ENCODE measurements at places on chromosomes 1 and 21.

DNA sequence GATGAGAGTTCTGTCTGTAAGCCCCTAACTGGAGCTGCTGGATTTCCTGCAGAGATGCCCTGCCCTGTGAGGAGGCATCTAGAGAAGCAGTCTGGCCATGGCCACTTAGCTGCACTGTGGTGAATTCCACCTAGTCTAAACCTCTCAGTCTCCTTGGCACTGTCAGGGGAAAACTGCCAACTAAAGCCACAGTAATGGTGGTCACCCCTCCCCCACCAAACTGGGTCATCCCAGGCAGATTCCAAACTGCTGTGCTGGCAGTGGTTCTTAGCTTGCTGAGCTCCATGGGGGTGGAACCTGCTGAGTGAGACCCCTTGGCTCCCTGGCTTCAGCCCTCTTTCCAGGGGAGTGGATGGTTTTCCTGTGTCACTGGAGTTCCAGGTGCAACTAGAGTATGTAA is 740.6 kb downstream of the RWDD3 start:
- no peak for ATAC-seq

DNA sequence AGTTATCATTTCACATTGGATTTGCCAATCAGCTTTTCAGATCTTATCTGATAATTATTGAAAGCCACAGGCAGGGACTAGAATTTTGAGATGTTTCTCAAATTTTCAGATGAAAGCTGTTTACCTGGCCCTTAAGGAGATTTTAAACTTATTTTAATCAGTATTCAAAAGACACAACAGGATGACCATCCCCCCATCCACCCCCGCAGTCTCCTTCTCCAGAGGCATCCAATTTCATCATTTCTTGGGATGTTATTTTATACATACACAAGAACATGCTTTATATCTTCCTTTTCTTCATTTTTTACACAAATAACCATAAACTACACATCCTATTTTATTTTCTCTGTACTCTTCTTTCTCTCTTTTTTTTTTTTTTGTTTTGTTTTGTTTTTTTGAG is 470.9 kb downstream of the SMYD3 start:
- ATAC-seq: no peak

- no peak for ATAC-seq
Measured at GRCh38 chr1:121471523-121471922, 286.7 kb downstream of the SRGAP2C start.

- no peak for ATAC-seq
Measured at GRCh38 chr1:36740446-36740845, 257.7 kb upstream of the CSF3R start.

DNA sequence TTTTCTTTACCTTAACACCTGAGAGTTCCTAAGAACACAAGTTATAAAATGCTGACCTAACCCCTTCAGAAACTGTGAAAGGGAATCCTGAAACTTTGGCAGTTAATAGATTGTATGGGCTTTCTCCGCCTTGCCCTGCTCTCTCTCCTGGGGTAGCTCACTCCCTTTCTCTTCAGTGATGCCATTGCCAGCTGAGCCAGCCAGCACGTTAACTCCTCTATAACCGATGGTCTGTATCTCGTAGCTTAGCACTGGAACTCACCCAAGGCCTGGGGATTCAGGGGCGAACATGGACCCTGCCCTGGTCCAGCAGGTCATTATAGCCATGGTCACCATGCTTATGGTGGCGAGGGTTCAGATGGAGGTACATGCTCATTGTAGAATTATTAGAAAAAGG is 40.7 kb downstream of the TRAPPC10 start:
- ATAC-seq: no peak

- no peak for ATAC-seq
Measured at GRCh38 chr1:25651036-25651640, 34.5 kb downstream of the MAN1C1 start.

- no peak for ATAC-seq
Measured at GRCh38 chr1:214331180-214331579, 50.2 kb downstream of the SMYD2 start.

DNA sequence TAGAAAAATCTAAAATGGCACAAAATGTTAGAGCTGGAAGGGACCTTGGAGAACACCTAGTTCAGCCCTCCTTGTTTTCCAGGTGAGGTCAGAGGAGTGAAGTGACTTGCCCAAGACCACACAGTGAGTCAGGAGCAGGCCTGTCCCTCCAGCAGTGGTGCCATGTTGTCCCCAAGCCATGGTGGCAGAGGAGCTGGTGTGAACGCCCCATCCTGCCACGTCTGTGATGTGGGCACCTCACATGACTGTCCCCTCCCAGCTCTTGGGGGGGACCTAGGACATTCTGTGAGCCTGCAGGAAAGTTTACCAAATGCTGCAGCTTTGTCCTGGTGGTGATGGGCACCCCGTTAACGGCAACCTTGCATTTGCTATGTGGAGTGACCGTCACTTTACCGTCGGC is 66.2 kb downstream of the SCCPDH start:
- ATAC-seq: no peak

GRCh38 chr21:43792406-43792805 is 3.0 kb downstream of the RRP1 start:
- ATAC-seq: no peak

GRCh38 chr1:183892351-183892793 is 87.5 kb downstream of the RGL1 start:
- no peak for ATAC-seq

DNA sequence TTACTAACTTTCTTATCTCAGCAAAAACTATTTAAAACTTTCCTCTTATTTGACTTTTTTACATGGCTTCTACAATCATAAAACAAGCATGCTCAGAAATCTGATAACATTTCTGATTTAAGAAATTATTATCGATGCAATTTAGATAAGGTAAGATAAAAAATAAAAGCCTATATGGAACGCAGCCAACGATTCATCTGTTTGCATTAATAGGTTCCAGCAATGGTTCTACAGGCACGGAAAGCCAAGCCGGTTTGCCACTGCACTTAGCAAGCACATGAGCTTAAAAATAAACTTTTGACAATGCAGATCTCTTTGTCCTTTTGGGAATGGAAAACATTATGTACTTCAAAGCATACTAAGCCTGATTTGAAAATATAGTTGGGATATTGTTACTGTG is 77.5 kb upstream of the KCNK2 start:
- no peak for ATAC-seq

DNA sequence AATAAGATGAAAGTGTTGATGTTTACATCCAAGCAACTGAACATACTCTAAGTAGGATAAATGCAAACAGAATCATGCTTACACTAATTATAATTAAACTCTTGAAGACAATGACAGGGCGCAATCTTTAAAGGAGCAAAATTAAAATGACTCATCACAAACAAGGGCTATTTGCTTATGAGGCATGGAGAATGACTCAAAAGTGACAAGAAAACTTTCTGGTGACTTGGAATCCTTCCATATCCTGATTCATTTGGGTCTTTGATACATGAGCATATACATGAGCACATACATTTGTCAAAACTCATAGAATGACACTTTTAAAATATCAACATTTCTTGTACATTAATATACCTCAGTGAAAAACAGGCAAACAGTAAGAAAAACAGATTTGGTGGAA is 1632.3 kb downstream of the KCNT2 start:
- ATAC-seq: no peak

GRCh38 chr1:235450886-235451483 is 53.3 kb downstream of the B3GALNT2 start:
- no peak for ATAC-seq

- no peak for ATAC-seq
Measured at GRCh38 chr1:102861247-102861646, 247.1 kb downstream of the COL11A1 start.

- ATAC-seq: peak; percentile 41
Measured at GRCh38 chr1:31944205-31945089, 6.3 kb upstream of the PTP4A2 start.

DNA sequence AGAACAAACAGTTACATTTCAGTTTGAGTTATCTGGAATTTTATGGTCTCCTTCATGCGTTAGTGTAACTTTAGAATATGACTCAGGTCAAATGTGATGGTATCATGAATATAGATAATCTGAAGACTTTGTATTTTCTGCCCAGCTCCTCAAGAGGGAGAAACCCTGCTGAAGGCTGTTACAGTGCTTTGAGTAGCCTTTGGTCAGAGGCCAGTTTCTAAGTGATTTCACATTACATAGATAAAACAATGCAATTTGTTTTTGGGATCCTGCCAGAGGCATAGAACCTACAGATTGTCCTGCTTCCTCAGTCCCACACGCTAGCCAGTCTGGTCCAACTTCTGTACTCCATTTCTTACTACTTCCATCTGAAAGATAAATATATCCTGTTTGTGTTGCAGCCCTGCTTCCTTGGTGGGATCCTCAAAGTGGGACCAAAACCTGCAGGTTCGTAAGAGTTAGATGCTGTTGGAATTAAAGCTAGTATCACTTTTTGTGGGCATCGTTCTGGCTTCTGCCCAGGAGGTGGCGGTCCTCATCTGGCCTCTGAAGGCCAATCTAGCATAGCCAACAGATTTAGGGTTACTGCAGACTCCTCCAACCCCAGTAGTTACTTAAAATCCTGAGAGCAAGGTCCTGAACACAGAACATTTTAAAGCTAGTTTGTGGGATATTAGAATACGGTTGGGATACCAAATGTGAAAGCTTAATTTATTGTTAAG is 645.8 kb upstream of the USP24 start:
- ATAC-seq: no peak

DNA sequence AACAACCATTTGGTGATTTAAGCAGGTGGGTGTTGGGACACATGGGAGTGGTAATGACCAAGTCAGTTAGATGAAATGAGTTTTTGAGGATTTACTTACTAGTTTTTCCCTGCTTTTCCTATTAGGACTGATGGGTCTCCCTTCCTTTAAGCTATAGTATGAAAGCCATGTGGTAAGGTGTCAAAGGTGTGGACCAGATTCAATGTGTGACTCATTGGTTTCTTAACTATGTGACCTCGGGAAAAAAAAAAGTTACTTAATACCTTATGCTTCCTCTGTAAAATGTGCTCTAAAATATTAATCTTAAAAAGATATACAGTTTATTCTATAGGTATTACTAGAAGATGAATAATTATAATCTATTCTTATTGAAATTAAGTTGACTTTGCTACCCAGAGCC is 93.7 kb downstream of the DUSP10 start:
- ATAC-seq: no peak

DNA sequence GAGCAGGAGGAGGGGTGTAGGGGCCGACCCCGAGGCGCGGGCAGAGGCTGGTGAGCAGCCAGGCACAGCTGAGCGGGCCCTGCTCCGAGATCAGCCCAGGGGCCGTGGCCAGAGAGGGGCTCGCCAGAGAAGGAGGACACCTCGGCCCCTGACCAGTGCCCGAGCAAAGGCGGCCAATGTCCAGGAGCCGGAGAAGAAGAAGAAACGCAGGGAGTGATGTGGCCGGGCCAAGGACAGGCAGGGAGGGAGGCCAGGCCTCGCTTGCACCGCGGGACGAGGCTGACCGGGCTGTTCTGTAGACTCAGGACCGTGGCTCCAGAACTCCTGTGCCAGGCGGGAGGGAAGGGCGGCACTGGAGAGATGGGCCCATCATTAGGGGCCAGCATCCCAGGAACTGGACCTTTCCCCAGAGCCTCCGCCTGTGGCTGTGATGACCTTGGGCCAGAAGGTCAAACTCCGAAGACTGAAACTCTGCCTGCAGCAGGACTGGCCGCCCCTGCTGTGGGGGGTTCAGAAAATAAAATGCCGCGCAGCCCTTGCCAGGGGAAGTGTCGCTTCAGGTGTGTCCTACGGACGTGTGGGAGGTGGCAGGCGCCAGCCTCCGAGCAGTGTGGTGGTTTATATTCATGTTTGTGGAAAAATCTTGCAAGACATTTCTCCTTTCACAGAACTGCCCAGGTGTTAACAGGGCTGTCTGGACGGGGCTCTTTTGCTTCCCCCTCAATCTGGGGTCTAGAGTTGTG is 14.4 kb downstream of the RRP1 start:
- ATAC-seq: no peak

DNA sequence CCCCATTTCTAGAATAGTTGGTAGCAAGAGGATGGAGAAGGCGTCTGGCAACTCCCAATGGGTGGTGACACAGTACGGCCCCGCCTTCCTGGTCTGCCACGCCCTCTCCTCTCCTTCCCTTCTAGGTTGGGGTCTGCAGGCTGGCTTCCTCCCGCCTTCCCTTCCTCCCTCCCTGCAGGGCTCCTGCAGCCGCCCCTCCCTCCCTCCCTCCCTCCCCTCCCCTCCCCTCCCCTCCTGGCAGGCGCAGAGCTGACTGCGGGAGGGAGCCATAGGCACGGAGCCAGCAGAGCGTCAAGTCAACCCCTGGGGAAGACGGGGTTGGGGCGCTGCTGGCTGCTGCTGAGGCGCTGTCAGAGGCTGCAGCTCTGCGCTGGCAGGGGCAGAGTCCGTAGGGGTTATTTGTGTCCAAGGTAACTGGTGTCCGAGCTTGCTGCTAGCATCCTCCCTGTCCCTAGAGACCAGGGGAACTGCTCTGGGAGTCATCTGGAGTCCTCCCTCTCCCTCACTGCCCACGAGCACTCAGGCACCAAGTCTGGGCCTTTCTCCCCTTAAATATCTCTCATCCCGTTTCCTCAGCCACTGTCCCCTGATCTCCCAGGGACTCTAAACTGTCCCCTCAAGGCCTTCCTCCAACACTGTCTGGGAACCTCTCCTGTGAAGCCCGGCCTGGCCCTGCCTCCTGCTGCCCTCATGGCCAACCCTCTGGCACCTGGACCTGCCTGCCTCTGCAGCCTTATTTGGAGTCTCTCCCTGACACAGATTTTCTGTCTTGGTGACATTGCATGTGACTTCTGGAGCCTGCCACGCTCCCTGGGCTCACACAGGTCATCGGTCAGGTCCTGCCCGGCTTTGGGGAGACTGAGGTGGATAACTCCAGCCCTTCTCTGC is 57.4 kb upstream of the ACOT11 start:
- ATAC-seq: no peak

DNA sequence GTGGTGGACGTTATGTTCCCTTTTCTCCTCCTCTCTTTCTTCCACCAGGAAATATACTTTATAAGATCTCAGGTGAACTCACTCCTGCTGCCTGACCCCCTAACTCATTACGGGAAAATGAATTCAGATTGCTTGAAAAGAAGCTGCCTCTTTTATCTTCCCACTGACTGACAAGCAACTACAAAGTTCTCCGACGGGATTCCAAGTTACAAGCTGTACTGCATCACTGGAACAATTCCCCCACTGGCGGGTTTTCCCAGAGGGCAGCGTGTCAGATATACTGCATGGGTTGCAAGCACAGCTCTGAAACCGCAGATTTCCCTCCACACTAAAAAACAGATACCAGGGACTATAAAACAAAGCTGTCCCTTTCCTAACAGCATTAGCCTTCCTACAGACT is 390.6 kb downstream of the KCTD3 start:
- no peak for ATAC-seq

All from activated CD4-positive, CD25-positive, alpha-beta regulatory T cell treated with anti-CD3 and anti-CD28 coated beads, Interleukin-2, amount 50 U/mL, for 24 hours (primary cell).